ENCODE measurements at places on chromosomes 12 and 14.

- DNase-seq: no peak
Measured at GRCh38 chr12:54419088-54419887, at the start of gene ITGA5. TSS of gene ITGA5 (minus strand) at chr12:54419266. CDS start at chr12:54419198, 68 bp downstream.

- no peak for DNase-seq
Measured at GRCh38 chr14:50232276-50232642, 881 bp upstream of the SOS2 start.

DNA sequence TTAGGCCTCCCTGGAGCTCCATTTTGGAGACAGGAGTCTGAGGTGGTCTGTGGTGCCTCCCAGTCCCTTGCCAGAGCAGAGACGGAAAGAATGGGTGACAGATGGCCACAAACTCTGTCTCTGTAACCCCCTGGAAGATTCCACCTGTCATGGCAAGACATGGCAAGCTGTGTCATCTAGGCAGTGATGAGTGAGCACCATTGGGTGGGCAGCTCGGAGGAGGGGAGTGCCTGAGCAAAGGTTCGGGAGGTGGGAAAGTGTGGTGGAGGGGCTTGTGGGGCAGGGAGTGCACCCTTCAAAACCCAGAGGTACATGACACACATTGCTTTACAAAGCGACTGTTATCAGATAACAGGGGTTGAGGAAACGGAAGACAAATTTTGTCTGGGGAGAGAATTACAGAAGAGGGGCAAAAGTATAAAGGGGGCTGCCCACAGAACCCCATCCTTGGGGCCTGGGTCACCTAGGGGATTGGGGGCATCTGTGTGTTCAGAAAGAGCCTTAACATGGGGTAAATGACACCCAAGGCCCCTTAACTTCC, 3.5 kb downstream of the RIN3 start:
- DNase-seq: peak; percentile 37

GRCh38 chr12:94430304-94430703, 29.4 kb downstream of the CEP83 start:
- DNase-seq: no peak
